Esophagus squamous epithelium (tissue), 5 donors: ENCODE measurements at places on chromosomes 1 and 21.

- H3K4me3 ChIP-seq: no peak overlapping the region
- no peaks in the 10 kb centered on the region for H3K27me3 ChIP-seq
- no peaks in the 10 kb centered on the region for H3K4me1 ChIP-seq
- no peak overlapping the region for H3K27ac ChIP-seq
These were observed 485.5 kb downstream of the PTPRC start for GRCh38 chr1:199124351-199124750.

- H3K36me3 ChIP-seq: no peaks in the 10 kb centered on the region
- no peak for DNase-seq
- no peaks in the 10 kb centered on the region for H3K4me1 ChIP-seq
- H3K27me3 ChIP-seq: peaks cover 90% of the 10 kb centered on the region
These were observed 65.1 kb upstream of the TTC34 start for GRCh38 chr1:2866422-2867086.

- H3K4me3 ChIP-seq: no peak overlapping the region
- H3K27me3 ChIP-seq: no peaks in the 10 kb centered on the region
- H3K27ac ChIP-seq: no peak overlapping the region
- H3K4me1 ChIP-seq: no peaks in the 10 kb centered on the region
- peaks cover 11% of the 10 kb centered on the region for H3K36me3 ChIP-seq
- DNase-seq: no peak
These were observed 27.3 kb upstream of the ACTA1 start for GRCh38 chr1:229461032-229461668.

DNA sequence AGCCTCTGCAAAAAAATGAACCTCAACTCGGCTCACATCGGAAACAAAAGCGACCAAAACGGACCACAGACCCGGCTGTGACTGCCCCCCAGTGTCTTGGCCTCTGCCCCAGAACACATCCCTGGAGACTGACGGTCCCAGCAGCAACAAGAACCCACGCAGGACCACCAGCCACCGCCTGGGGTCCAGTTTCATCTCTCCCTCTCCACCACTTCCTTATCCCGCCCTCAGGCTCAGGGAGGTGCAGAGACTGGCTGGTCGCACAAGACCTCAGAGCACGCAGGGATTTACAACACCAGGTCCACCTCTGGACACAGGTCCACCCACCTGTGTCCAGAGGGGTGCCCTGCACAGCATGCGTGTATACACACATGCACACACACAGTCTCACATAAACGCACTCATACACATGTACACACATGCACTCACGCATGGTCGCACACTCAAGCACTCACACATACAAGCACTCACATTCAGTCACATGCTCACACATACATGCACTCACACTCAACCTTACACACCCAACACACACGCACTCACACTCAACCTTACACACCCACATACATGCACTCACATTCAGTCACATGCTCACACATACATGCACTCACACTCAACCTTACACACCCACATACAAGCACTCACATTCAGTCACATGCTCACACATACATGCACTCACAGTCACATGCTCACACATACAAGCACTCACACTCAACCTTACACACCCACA is 18.6 kb upstream of the TMEM52 start:
- H3K27me3 ChIP-seq: peaks cover 39% of the 10 kb centered on the region
- no peak overlapping the region for H3K27ac ChIP-seq
- no peak for DNase-seq
- H3K4me3 ChIP-seq: no peak overlapping the region
- no peaks in the 10 kb centered on the region for H3K36me3 ChIP-seq
- H3K4me1 ChIP-seq: no peaks in the 10 kb centered on the region

- H3K27ac ChIP-seq: no peak overlapping the region
- peaks cover 73% of the 10 kb centered on the region for H3K36me3 ChIP-seq
- H3K4me1 ChIP-seq: no peaks in the 10 kb centered on the region
- no peaks in the 10 kb centered on the region for H3K27me3 ChIP-seq
These were observed 70.8 kb upstream of the MPC2 start for GRCh38 chr1:168007691-168008090.

- H3K4me3 ChIP-seq: no peak overlapping the region
- DNase-seq: no peak
- H3K4me1 ChIP-seq: no peaks in the 10 kb centered on the region
- H3K27ac ChIP-seq: no peak overlapping the region
- H3K27me3 ChIP-seq: no peaks in the 10 kb centered on the region
- H3K36me3 ChIP-seq: peaks cover 33% of the 10 kb centered on the region
These were observed 38.2 kb downstream of the DMAP1 start for GRCh38 chr1:44251486-44251885.

GRCh38 chr1:15531682-15532081 is 5.0 kb downstream of the DNAJC16 start:
- no peak overlapping the region for H3K4me3 ChIP-seq
- H3K4me1 ChIP-seq: peaks cover 6% of the 10 kb centered on the region
- no peak for DNase-seq
- peaks cover 56% of the 10 kb centered on the region for H3K36me3 ChIP-seq
- no peak overlapping the region for H3K27ac ChIP-seq

- H3K27ac ChIP-seq: no peak overlapping the region
- H3K36me3 ChIP-seq: no peaks in the 10 kb centered on the region
- H3K4me3 ChIP-seq: no peak overlapping the region
- DNase-seq: no peak
- H3K27me3 ChIP-seq: no peaks in the 10 kb centered on the region
- H3K4me1 ChIP-seq: no peaks in the 10 kb centered on the region
These were observed 30.6 kb downstream of the DNAJC6 start for GRCh38 chr1:65339866-65340468.

- no peak overlapping the region for H3K27ac ChIP-seq
- no peak for DNase-seq
- no peaks in the 10 kb centered on the region for H3K36me3 ChIP-seq
- no peaks in the 10 kb centered on the region for H3K27me3 ChIP-seq
- H3K4me1 ChIP-seq: no peaks in the 10 kb centered on the region
These were observed 103.0 kb upstream of the PPP2R5A start for GRCh38 chr1:212182171-212182570.

DNA sequence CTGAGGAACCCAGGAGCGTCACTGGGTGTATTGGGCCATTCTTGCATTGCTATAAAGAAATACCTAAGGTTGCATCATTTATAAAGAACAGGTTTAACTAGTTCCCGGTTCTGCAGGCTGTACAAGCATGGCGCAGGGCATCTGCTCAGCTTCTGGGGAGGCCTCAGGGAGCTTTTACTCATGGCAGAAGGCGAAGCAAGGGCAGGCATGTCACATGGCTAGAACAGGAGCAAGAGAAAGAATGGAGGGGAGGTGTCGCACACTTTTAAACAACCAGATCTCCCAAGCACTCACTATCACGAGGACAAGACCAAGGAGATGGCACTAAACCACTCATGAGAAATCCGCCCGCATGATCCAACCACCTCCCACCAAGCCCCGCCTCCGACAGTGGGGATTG is 65.2 kb downstream of the PSMG1 start:
- no peak overlapping the region for H3K27ac ChIP-seq
- no peaks in the 10 kb centered on the region for H3K36me3 ChIP-seq
- DNase-seq: no peak
- H3K4me3 ChIP-seq: no peak overlapping the region

GRCh38 chr1:29499104-29499650 is 262.9 kb downstream of the PTPRU start:
- peaks cover 41% of the 10 kb centered on the region for H3K27me3 ChIP-seq
- H3K4me3 ChIP-seq: no peak overlapping the region
- no peak overlapping the region for H3K27ac ChIP-seq
- H3K4me1 ChIP-seq: no peaks in the 10 kb centered on the region

DNA sequence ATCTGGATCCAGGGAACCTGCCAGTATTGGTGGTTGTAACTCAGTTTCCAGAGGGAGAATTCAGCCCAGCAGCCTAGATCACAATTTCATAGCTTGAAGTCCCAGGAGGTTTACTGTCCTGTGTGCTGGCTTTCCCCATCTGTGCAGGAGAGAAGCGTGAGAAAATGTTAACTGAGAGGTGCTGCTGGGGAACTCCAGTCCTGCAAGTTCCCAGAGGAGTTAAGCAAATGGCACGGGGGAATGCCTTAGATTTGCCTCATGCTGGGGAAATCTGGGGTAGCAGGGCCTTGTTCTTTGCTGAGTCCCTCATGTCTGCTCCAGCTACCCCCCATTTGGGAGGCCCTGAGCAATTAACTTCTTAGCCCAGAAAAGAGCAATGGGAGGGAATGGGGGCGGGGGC is 25.1 kb upstream of the SLAMF6 start:
- H3K4me1 ChIP-seq: no peaks in the 10 kb centered on the region
- no peaks in the 10 kb centered on the region for H3K36me3 ChIP-seq
- H3K27me3 ChIP-seq: no peaks in the 10 kb centered on the region

- H3K36me3 ChIP-seq: no peaks in the 10 kb centered on the region
- no peak overlapping the region for H3K4me3 ChIP-seq
- no peak for DNase-seq
- no peak overlapping the region for H3K27ac ChIP-seq
- H3K27me3 ChIP-seq: no peaks in the 10 kb centered on the region
- peaks cover 43% of the 10 kb centered on the region for H3K4me1 ChIP-seq
These were observed 5.8 kb upstream of the CHI3L2 start for GRCh38 chr1:111221633-111222291.

DNA sequence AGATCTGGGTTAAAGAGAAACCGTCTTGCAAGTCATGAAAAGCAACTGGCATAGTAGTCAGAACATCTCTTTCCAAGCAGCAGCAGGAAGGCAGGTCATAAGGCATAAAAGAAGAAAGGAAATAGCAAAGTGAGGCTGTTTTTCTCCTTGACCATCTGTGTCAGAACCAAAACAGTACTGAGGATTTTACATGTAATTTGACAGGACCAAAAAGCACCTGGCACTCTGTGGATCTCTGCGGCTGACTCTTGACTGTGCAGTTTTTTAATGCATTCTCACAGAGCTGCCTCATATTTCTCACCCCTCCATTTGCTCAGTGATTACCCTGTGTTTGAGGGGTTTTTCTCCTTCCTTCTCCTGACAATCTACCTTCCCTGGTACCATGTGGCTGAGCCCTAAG is 17.7 kb downstream of the TBX15 start:
- DNase-seq: no peak
- no peaks in the 10 kb centered on the region for H3K4me1 ChIP-seq
- no peaks in the 10 kb centered on the region for H3K27me3 ChIP-seq
- H3K36me3 ChIP-seq: no peaks in the 10 kb centered on the region

- no peak for DNase-seq
- no peak overlapping the region for H3K27ac ChIP-seq
- no peak overlapping the region for H3K4me3 ChIP-seq
- no peaks in the 10 kb centered on the region for H3K36me3 ChIP-seq
- H3K27me3 ChIP-seq: no peaks in the 10 kb centered on the region
These were observed 136.9 kb downstream of the BARHL2 start for GRCh38 chr1:90580176-90580575.
